Activated CD4-positive, alpha-beta memory T cell treated with anti-CD3 and anti-CD28 coated beads for 36 hours (primary cell): ENCODE measurements at places on chromosomes 7 and 10. TPM values are rescaled to one million over a fixed set of nuclear protein-coding genes. Genes with fewer than 3 reads are reported as not detected.

The ZNF239 gene
- total RNA-seq: 1.7 TPM

GRCh38 chr10:22022257-22023032, 18.9 kb upstream of the DNAJC1 start:
- peak; percentile 78 for DNase-seq

- DNase-seq: no peak
These were observed 21.6 kb downstream of the PRPF18 start for GRCh38 chr10:13608246-13608853.

DNA sequence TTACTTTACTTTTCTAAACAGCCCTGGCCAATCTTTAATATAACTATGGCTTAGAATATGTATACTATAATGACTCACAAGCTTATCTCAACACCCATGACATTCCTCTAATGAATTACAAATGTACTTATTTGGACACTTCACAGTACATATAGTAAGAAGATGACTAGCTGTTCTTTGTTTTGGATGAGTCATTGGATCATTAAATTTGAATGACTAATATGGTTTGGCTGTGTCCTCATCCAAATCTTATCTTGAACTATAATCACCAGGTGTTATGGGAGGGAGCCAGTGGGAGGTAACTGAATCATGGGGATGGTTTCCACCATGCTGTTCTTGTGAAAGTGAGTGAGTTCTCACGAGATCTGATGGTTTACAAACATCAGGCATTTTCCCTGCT, 807.5 kb upstream of the SORCS1 start:
- DNase-seq: no peak

DNA sequence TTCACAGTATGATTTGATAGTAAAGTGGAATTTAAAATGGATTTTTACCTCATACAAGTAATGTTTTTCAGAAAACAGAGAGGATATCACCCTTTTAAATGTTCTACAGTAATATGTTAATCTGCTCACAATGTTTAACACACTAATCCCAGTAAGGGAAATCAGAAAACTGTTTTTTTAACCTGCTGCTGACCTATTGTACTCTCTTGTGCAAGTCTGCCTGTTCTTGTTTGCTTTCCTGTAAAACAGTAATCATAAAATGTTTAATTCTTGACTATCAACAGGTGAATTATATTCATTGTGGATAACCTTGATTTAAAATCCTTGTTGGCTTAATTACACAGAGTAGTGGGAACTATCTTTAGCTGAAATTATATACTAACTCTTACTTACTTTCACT, 126.4 kb downstream of the GNAT3 start:
- DNase-seq: no peak
